Kidney epithelial cell (primary cell): ENCODE measurements at places on chromosomes 13 and 19. TPM values are rescaled to one million over a fixed set of nuclear protein-coding genes. Genes with fewer than 3 reads are reported as not detected.

DNA sequence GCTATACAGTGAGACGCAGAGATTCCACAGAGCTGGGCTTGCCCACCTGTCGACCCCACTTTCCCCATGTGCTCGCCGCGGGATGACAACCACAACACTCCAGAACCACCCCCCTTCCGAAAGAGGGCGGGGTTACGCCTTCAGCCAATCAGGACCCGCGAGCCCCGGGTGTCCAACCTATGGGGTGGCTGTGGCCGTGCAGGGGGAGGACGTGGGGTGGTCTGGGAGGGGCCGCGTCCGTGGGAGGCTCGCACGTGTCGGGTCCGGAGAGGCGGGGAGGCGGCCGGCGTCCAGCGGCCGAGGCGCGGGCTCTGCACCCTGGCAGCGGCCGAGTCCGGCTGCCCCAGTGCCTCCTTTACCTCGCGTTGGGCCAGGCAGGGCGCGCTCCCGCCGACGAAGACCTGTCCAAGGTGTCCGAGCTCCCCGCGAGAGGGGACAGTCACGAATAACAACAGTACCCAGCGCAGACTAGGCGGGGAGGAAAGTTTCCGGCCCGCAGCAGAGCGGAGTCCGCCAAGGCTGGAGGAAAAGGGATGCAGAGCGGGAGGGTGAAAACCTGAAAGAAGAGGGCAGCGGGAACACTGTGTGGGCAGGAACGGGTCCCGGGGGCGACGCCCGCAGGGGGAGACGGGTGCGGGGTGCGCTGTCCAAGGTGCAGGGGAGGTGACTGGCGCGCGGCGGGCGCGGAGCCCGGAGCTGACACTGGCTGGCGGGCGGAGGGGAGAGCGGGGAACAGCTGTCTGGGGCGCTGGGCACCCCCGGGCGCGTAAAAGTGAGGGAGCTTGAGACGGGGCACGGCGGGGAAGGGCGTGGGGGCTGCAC, 911 bp downstream of the ENOX1 start:
- no peak for DNase-seq

DNA sequence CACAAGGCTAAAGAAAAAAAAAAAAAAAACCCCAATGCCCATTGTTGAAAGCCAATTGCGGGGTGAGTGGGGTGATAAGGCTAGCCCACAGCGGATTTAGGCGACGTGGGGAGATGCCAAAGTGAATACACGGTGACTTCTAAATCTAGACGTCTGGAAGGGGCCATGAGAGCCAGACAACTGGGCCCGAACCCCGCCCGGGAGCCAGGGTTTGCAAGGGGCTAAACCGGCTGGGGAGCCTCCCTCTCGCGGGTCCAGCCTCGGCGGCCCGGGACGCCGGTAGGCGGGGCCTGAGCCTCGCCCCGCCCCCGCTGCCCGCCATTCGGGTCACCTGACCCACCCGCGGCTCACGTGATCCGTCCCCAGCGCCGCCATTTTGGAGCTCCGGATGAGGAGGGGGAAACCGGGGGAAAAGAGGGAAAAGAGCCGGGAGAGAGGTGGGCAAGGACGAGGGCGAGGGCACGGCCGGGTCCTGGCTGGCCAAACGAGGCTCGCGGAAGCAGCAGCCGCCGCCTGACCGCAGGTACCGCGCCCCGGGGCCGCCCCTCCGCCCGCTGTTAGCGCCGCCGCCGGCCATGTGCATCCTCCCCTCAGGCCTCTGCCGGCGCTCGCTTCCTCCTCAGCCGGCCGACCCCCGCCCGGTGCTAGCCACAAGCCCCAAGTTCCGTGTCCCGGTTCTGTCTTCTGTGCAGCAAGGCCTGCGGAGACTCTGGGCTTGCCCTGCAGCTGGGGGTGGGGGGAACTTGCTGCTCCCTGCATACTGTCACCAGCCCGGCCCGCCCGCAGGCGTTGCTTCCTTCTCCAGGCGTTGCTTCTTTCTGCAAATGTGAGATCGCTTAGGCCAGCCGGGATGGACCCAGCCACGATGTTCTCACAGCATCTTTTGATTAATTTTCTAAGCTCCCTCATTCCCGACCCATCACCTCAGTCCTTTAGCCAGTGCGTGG, at the start of gene ZNF507:
TSS of gene ZNF507 (plus strand) at position 350 of the 947 bp plus-strand sequence. CDS start 7,221 bp downstream, outside the sequence.
- no peak for DNase-seq

DNA sequence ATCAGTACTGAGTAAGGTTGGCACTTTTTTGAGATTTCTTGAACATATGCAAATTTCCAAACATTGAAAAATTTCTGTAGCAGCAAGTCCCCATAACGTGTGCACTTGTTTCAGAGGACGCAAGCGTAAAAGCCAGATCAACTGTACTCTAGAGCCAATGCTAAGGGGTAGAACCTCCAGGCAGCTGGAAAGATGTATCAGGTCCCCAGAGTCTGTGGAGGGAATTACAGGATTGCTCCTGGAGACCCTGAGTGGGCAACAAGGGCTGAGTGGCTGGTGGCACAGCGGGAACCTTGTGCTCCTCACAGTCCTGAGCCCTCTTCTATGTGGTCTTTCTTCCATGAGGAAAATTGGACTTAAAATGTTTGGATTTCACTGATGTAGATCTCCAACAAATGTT, 53.9 kb upstream of the AMER2 start:
- DNase-seq, result no peak

Gene ZNF816
- 12.8 and 13.1 TPM in 2 replicates for total RNA-seq

Gene POSTN
- 16.4 and 22.2 TPM in 2 replicates for total RNA-seq

Gene SAFB
- 40.3 and 45.7 TPM in 2 replicates for total RNA-seq

DNA sequence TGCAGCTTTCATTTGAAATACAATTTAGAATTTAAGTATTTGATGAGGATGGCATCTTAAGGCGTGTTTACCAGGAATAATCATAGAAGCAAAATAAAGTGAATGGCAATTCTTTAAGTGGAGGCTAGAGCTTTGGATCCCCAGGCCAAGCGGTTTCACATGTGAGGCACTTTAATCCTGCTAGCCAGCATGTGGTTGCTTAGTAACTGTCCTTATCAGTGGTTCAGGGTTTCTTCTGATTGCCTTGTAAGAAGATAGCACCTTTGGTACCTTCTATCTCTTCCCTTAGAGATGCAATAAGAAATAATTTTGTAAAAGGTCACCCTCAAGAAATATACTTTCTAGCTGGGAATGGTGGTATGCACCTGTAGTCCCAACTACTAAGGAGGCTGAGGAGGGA, 38.9 kb upstream of the SERP2 start:
- DNase-seq, result no peak

GRCh38 chr19:40683437-40683836, 7.0 kb downstream of the NUMBL start:
- no peak for DNase-seq

DNA sequence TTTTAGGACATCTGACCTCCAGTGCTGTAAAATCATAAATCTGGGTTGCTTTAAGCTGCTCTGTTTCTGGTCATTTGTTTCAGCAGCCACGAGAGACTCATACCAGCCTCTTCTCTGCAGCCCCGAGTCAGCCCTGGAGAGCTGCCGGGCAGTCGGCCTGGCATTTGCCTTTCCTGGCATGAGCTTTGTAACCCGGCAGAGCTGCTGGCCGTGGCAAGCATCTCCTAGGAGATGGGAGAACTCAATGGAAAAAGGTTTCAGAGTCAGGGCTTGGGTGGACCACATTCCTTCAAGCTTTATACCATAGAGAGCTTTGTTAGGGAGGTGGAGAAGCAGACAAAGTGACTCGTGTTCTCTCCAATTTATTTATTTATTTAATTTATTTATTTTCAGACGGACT, 21.6 kb upstream of the CCL25 start:
- DNase-seq, result no peak

DNA sequence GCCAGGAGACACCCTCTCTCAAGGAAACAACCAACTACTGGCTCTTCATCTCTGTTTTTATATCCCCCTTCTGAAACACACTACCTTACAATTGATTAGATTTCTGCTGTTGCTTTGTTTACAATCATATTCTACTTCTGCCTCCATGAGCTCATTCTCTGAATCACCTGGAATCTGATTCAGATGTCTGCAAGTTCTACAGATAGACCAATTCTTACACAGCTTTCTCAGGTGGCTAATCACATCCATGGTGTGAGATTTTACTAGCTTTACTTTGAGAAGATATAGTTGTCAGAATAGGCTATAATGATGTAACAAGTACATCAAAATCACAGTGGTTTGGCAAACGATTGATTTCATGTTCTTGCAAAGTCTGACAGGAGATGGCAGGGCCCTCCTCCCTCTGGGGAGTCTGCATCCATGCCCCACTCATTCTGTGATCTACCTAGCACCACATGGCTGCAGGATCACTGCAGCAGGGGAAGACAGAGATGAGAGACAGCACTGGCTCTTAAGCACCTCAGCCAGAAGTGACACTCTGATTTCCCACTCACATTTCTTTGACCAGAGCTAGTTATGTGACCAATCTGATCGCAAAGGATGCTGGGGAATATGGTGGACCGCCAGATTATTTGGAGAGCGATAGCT, 243.7 kb downstream of the FOXO1 start:
- DNase-seq, result no peak

Gene CNN2
- total RNA-seq, result 285 and 314 TPM in 2 replicates

GRCh38 chr13:29888306-29888705, 37.9 kb upstream of the UBL3 start:
- no peak for DNase-seq

- no peak for DNase-seq
Observed at GRCh38 chr19:14843578-14843977, 5.1 kb downstream of the OR7A10 start.

GRCh38 chr13:33933810-33934209, 115.9 kb downstream of the RFC3 start:
- no peak for DNase-seq

DNA sequence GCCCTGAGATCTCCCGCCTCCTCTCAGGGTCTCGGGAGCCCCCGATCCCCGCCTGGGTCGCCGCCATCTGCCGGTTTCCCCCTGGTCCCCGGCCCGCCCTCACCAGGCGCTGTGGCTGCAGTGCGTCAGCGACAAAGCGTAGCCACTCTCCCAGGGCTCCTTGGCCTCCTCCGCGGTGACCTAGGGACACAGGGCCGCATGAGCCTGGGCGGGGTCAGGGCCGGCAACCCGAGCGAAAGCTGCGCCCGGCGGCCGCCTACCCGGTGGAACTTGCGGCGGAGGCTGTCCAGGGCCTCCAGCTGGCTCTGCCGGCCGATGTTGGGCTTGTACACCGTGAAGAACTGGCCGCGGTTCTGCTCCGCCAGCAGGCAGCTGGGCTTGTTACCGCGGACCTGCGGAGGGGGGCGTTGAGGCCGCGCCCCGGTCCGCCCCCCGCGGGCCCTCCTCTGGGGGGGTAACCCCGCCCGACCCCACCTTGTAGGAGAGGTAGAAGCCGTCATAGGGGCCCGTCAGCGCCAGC, 5.3 kb downstream of the GPX4 start:
- no peak for DNase-seq

Gene BRCA2
- total RNA-seq, result 6.3 and 7.5 TPM in 2 replicates

DNA sequence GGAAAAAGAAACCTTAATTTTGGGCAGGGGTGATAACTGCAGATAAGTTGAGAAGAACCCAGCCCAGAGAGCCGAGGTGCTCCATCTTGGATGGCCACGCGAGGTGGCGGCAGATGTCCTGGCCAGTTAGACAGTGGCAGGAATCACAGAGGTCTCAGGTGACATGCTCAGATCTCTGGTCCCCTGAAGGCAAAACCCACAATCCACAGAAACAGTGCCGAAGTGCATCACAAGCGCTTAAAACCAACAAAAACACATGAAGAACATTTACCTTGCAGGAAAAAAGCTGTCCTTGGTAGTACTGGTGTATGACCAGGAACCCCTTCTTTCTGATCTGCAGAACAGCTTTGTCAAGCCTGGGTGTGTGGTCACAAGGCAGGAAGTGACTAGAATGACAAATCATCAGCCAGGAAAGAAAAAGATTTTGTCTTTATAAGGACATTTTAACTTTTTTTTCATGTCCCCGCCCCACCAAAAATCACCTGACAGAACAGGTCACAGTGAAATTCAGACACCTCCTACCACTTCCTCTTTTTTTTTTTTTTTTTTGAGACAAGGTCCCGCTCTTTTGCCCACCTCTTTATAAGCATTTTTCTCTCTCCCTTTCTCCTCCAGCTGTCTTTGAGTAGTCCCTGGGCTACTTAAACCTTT, at the start of gene LCP1:
TSS of gene LCP1 (minus strand) at position 338 of the 651 bp plus-strand sequence. CDS start 22,515 bp downstream, outside the sequence.
- DNase-seq, result no peak

GRCh38 chr13:37701972-37702371, 103.4 kb upstream of the POSTN start:
- DNase-seq, result peak; percentile 87

DNA sequence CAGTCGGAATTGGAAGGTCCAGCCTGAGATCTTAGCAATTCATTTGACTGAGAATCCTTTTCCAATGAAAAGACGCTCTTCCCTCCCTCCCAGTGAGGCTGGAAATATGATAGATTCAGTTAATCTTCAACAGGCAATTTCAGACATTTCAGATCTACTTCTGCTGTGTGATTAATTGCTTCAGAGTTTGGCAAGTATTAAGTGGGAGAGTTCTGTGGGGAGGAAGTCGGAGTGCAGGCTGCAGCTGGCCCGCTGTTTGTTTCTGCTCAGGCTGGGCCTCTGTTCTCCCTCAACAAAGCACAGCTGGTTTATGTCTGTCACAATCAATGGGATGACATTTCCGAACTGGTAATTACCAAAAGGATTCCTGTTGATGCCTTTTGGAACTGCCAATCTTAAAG, 178.2 kb downstream of the NDFIP2 start:
- no peak for DNase-seq

DNA sequence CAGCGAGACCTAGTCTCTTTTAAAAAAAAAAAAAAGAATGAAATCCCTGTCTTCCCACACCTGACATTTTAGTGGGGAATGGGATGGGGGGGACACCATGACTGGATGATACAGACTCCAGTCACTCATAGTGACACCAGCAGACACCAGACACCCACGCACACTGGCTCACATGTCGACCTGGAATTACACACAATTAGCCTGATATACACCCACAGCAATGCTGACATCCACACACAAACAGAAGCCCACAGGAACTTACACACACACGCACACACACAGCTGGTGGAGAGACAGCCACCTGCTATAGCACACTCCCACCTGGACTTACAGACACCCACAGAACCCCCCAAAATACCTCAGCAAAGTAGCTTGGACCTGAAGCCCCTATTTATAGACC, 8.3 kb upstream of the NANOS3 start:
- DNase-seq, result no peak
